ENCODE measurements at places on chromosomes 5 and 9. TPM values are rescaled to one million over a fixed set of nuclear protein-coding genes. Genes with fewer than 3 reads are reported as not detected.

The PTPRD gene
- total RNA-seq, result not detected

The SLCO6A1 gene
- total RNA-seq, result not detected

The GPRIN1 gene
- total RNA-seq, result 2.3 TPM

The FOXD4L4 gene
- total RNA-seq, result not detected

DNA sequence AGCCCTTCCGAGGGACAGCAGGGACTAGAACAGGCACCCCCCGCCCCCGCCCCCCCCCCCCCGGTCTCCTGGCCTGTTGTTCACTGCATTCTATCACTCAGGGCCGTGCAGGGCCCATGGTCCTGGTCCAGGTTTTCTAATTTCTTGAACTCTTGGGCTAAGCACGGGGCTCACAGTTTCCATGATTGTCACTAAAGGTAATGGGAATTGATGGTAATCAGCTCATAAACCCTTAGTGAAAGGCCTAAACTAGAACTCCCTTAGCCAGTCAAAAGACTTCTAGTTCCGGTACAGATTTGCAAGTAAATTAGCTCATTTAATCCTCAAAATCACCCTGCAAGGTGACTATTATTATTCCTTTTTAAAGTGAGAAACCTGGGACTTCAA is 14.7 kb upstream of the PWWP2A start:
- H3K27ac ChIP-seq, result no peak overlapping the region
- H3K36me3 ChIP-seq, result no peaks in the 10 kb centered on the region
- H3K4me1 ChIP-seq, result peaks cover 4% of the 10 kb centered on the region
- no peak for DNase-seq

DNA sequence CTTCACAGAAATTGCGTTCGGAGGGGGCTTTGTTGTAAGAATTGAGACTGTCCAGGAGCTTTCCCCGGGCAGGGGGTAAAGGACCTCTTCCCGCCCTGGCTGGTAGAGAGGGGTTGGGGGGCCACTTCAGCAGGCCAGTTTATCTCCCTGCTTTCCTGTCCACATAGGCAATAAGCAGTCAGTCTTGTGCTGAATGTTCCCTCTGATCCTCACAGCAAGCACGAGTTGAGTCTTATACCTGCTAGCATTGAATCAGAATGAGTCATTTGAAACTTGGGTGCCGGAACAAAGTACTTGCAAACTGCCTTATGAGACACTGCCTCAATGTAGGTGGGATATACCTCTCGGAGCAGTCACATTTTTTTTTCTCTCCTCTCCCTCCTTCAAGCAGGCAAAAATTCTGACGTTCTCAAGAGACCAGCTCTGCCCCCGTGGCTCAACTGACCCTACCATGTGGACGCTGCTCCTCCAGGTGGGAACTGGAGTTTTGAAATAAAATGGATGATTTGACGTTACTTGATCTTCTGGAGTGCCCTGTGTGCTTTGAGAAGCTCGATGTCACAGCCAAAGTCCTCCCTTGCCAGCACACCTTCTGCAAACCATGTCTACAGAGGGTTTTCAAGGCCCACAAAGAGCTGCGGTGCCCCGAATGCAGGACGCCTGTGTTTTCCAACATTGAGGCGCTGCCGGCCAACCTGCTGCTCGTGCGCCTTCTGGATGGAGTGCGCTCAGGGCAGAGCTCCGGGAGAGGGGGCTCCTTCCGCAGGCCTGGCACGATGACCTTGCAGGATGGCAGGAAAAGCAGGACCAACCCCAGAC is 1.3 kb downstream of the SH3RF2 start:
- no peak for DNase-seq
- peak overlapping the region; percentile 87 for H3K4me3 ChIP-seq
- no peak overlapping the region for H3K27ac ChIP-seq
- H3K36me3 ChIP-seq, result no peaks in the 10 kb centered on the region

DNA sequence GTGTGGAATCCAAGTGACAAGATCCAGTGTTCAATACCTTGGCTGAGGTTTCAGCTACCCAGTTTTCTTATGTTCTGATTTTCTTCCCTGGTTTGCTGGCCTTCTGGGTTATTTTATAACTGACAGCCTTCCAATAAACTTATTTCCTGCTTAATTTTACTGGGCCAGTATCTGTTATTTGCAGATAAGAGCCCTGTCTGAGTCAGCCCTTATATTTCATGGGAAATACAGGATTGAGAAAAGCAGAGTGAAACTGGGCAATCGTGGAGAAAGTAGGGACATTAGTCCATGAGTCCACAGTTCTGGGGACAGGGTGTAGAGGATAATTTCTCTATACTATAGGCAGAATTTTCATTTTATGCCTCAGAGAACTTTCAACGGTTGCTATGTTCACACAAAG is 32.3 kb downstream of the TMEM167A start:
- no peaks in the 10 kb centered on the region for H3K4me1 ChIP-seq
- no peaks in the 10 kb centered on the region for H3K27me3 ChIP-seq
- no peak overlapping the region for H3K4me3 ChIP-seq
- no peak for DNase-seq
- no peak overlapping the region for H3K27ac ChIP-seq
- 0 out of 2 replicates have a peak, but pooled peaks cover 4% of the 10 kb centered on the region for H3K36me3 ChIP-seq

- H3K36me3 ChIP-seq, result no peaks in the 10 kb centered on the region
- DNase-seq, result no peak
- no peaks in the 10 kb centered on the region for H3K27me3 ChIP-seq
- no peaks in the 10 kb centered on the region for H3K4me1 ChIP-seq
- H3K4me3 ChIP-seq, result no peak overlapping the region
- H3K27ac ChIP-seq, result no peak overlapping the region
Measured at GRCh38 chr9:7607421-7607820, 192.2 kb downstream of the DMAC1 start.

DNA sequence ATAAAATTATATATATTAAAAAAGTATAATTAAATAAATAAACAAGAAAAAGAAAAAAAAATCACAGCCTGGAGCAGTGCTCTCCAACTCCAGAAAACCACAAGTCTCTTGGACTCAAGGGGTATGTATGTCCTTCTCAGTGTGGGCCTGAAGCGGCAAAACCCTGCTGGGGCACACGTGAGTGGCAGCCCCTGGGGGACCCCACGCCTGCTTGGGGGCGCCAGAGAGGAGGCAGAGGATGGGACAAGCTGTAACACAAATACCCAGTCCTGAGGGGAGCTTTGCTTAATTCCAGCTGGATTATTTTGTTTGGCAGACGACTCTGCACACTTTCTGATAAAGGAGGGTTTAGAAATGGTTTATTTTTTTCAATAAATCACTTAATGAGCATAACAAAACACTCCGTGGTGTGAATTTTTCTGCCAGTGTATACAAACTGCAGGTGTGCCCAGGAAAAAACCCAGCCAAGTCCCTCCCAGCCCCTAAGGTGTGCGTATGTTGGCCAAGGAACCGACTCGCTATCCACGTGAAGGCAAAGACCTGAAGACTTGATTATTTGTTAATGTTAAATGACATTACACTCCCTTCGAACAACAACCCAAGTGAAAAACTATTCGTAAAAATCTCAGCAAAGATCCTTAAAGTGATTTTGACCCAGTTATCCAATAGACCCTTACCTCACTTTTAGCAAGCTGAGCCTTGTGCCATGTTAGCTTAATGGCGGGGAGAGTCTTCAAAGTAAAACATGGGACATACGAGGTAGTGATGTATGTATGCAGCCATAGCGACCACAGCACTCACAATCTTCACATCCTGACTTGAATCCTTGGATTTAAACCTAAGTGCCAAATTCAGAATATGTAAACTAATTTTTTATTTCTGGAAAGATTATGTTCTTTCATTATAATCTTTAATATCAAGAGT is 32.9 kb downstream of the ANKH start:
- no peak overlapping the region for H3K27ac ChIP-seq
- no peak for DNase-seq
- peaks cover 8% of the 10 kb centered on the region for H3K4me1 ChIP-seq
- no peaks in the 10 kb centered on the region for H3K36me3 ChIP-seq

- H3K36me3 ChIP-seq, result no peaks in the 10 kb centered on the region
- H3K27ac ChIP-seq, result no peak overlapping the region
- no peaks in the 10 kb centered on the region for H3K4me1 ChIP-seq
- H3K27me3 ChIP-seq, result no peaks in the 10 kb centered on the region
Measured at GRCh38 chr5:5591567-5591966, 169.1 kb downstream of the ICE1 start.

GRCh38 chr9:33374634-33375237 is 27.6 kb downstream of the AQP7 start:
- no peaks in the 10 kb centered on the region for H3K36me3 ChIP-seq
- H3K27ac ChIP-seq, result peak overlapping the region; percentile 62
- peak; percentile 65 for DNase-seq
- H3K27me3 ChIP-seq, result no peaks in the 10 kb centered on the region
- peaks cover 18% of the 10 kb centered on the region for H3K4me1 ChIP-seq
- H3K4me3 ChIP-seq, result peak overlapping the region; percentile 61

DNA sequence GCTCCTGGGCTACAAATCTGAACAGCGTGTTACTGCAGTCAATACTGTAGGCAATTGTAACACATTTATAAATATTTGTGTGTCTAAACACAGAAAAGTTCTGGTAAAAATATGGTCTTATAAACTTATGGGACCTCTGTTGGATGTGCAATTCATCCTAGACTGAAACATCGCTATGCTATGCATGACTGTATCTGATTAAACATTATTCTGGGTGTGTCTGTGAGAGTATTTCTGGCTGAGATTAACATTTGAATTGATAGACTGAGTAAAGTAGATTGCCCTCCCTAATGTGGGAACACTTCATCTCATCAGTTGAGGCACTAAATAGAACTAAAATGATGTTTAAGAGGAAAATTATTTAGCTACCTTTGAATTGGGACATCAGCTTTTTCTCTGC is 24.3 kb upstream of the PRDM9 start:
- DNase-seq, result no peak
- no peak overlapping the region for H3K4me3 ChIP-seq
- H3K27me3 ChIP-seq, result no peaks in the 10 kb centered on the region
- H3K27ac ChIP-seq, result no peak overlapping the region
- H3K36me3 ChIP-seq, result no peaks in the 10 kb centered on the region
- no peaks in the 10 kb centered on the region for H3K4me1 ChIP-seq

GRCh38 chr5:15692706-15693381 is 192.9 kb downstream of the FBXL7 start:
- no peak for DNase-seq
- peaks cover 60% of the 10 kb centered on the region for H3K4me1 ChIP-seq
- no peak overlapping the region for H3K27ac ChIP-seq
- peaks cover 4% of the 10 kb centered on the region for H3K27me3 ChIP-seq

DNA sequence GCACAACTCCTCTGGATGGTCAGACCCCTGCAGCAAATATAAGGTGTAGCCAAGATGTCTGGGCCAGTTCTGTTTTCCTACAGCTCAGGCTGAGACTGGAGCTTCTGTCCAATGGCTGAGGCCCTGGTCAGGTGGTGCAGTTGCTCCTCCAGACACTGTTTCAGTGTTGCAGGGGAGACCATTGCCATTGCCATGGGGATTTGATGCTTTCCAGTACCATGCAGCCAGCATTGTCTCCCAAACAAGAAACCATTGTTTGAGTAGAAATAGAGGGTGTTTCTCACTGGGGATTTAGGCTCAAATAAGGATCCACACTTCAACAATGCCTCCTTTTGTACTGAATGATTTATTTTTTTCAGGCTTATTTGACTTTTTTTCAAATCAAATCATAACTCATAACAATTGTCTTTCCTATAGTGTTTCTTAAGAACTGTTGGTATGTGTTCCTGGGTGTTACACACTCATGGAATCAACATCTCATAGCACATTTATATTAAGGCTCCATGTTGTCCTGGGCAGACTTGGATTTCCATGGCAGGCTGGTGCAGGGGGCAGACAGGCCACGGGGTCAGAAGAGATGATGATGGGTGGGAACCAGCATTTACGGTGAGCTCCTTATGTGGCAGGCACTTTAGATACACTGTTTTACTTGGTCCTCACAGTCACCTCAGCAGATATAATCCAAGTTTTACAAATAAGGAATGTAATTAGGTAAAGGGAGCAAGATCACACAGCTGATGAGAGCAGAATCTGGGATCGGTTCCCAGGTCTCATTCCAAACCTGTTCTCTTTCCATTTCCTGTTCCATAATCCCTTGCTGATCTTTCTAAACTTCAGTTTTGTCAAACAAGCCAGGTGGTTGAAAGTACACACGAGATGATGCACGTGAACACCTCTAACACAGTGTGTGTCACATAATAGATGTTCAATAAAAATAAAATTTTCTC is 95.9 kb upstream of the GNAQ start:
- no peak for DNase-seq
- no peaks in the 10 kb centered on the region for H3K27me3 ChIP-seq
- peaks cover 18% of the 10 kb centered on the region for H3K4me1 ChIP-seq
- H3K36me3 ChIP-seq, result no peaks in the 10 kb centered on the region

DNA sequence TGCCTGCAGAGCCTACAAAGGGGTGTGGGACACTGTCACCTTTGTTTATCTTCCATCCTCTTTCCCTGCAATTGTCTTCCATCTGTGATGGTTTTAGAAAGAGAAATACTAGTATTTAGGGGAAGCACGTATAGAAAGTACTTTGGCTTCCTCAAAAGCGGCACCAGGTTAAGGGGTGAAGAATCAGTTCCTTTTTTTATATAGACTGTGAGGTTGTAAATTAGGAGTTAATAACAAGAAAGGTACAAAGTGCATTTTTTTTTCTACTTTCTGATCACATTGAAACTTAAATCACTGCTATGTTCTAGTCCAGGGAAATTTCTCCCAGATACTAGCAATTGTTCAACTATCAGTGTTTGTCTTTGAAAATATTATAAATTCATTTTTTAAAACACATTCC is 219.3 kb downstream of the CEMIP2 start:
- H3K36me3 ChIP-seq, result no peaks in the 10 kb centered on the region
- DNase-seq, result no peak
- H3K27ac ChIP-seq, result no peak overlapping the region
- no peaks in the 10 kb centered on the region for H3K4me1 ChIP-seq
- peaks cover 3% of the 10 kb centered on the region for H3K27me3 ChIP-seq

DNA sequence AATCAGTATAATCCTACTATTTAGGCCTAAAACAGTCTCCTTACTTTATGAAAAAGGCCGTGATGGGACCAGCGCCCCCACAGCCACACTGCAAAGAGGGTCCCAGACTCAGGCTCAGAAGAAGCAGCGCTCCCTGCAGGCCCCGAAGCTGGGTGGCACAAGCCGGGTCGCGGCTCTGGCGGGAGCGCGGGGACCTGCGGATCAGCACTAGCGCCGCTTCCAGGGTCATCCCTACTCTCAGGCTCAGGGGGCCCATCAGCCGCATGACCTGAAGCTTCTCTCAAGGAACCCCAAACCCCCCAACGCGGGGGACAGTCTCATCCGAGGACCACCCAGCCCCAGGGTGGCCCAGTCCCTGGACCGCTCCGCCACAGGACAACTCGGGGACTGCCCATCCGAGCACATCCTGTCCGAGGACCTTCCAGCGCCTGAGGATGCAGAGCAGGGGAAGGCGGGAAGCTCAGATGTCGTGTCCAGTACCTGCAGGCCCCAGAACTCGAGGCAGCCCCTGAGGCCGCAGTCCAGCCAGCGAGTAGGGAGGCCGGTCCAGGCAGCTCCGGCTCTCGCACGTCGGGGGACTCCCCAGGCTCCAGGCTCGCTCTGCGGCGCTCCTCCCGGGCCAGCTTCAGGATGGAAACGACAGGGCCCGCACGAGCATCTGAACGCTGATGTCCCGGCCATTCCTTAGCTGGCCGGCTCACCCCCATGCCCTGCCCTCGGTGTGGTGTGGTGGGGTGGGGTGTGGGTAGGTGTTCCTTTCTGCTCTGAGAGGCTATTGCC is 32.4 kb upstream of the CDK20 start:
- peaks cover 7% of the 10 kb centered on the region for H3K4me1 ChIP-seq
- no peak for DNase-seq
- H3K36me3 ChIP-seq, result no peaks in the 10 kb centered on the region
- H3K4me3 ChIP-seq, result no peak overlapping the region
